Hematopoietic multipotent progenitor cell treated with erythropoietin and hydrocortisone succinate and interleukin-3 and kit ligand, for 8 days (in vitro differentiated cells): ENCODE measurements at places on chromosomes 16 and 17.

DNA sequence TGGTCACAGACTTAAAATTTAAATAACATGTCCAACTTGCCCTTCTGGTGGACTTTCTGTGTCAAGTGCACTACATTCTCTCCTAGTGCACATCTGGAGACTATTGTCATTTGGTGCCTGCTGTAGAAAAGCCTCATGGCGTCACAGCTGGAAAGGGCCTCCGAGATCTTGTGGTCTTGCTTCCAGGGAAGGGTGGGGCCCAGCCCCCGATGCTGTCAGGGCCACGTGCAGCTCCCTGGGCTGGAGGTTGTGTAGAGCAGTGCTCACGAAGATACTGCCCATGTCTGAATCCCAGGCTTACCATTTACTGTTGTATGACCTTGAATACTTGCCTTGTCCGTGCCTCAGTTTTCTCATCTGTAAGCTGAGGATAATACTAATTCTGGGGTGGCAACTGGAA, 6.8 kb upstream of the MPRIP start:
- peak; percentile 70 for DNase-seq

- no peak for DNase-seq
These were observed 16.4 kb upstream of the MARCHF10 start for GRCh38 chr17:62824290-62825131.

DNA sequence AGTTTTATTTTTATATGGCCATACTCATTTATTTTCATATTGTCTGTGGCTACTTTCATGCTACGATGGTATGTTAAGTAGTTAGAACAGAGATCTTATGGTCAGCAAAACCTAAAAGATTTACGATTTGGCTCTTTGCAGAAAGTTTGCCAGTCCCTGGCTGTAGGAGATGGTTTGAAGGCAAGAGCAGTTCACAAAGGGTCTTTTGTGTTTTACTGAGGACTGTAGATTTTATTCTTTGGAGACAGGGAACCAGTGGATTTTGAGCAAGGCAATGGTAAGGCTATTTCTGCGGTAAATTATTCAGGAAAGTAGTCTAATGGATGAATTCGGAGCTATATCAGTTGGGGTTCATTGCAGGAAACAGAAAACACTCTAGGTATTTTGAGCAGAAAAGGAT, 90.7 kb downstream of the WWP2 start:
- DNase-seq = no peak

GRCh38 chr16:47634727-47635126, 173.6 kb downstream of the PHKB start:
- no peak for DNase-seq

GRCh38 chr17:34275881-34276280, 5.9 kb downstream of the CCL7 start:
- no peak for DNase-seq

DNA sequence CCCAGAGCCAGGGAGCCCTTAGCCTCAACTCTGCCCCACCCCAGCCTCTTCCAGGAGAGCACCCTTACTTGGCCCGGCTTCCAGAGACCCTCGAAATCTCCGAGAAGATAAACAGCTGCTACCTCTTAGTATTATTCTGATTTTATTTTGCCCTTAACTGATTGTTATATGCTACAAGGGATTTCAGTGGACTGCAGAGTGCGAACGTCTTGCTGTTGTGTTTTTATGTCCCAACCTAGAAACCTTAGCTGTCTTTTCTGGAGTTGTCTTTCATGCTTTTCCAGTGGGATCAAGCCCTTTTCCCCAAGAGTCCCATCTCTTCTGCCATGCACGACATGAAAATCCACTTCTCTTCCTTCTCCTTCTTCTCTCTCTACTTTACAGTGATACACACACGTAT, 47.0 kb downstream of the SNX20 start:
- no peak for DNase-seq

GRCh38 chr17:7740481-7741001, 23.0 kb downstream of the DNAH2 start:
- no peak for DNase-seq

DNA sequence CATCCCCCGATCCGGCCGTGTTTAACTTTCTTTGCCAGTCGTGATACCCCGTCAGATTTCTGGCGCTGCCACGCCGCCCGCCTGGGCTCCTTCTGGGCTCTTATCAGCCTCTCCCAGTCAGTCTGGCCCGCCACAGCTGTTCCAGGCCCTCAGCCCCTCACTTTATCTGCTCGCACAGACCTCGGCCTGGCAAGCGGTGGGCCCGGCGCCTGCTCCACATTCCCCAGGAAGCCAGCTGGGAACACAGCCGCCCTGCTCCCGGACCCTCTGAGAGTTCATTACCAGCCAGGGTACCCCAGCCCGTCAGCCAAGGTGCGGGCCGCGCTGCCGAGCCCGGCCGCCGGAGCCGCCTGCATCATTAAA, 157.5 kb downstream of the ZNF423 start:
- peak; percentile 83 for DNase-seq

- no peak for DNase-seq
These were observed 71.5 kb downstream of the CRISPLD2 start for GRCh38 chr16:84891149-84891795.

GRCh38 chr16:51237207-51237606, 86.1 kb upstream of the SALL1 start:
- DNase-seq = no peak

GRCh38 chr17:61543786-61544415, 47.1 kb downstream of the NACA2 start:
- no peak for DNase-seq

DNA sequence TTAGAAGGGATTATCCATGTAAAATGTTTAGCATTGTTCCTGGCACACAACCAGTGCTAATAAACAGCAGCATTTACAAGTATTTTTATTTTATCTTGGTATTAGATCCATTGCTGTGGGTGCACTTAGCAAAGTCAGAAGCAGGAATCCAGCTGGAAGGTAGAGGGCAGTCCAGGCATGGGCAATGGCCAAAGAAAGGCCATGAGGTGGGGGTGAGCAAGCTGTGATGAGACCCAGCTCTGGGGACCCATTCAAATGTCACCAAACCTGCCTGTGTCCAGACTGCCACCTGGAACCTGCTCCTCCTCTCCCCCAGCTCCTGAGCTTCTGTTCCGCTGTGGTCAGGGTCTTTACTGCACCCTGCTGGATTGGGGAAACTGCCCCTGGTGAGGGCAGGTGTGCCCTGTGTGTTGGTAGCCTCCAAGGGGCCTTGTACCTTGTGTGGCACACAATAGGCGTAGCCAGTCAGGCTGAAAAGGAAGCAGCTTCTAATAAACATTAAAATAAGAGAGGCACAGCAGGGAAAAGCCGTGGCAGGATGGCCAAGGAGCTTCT, 118.0 kb upstream of the CRHR1 start:
- no peak for DNase-seq

- DNase-seq = no peak
These were observed 97.8 kb upstream of the CORO6 start for GRCh38 chr17:29720551-29720950.

DNA sequence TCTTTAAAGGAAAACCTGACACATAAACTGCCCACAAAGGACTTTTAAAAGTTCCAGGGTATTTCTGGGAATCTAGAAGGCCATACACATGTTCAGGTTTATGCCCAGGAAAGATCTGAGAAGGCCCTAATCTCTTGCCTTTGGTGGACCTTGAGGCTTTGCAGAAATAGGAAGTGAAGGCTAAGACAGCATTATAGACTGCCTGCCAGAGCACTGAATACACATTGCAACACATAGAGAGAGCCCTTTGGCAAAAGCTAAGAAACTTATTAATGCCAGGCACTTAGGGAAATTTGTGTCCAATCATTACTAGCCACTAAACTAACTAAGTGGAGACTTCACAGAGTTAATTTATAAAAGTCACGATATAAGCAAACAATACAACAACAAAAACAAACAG, 70.4 kb downstream of the MMD start:
- no peak for DNase-seq

- no peak for DNase-seq
These were observed 36.7 kb upstream of the CIBAR2 start for GRCh38 chr16:85148931-85149330.

- DNase-seq = no peak
These were observed 18.1 kb downstream of the SOCS3 start for GRCh38 chr17:78341559-78342448.

DNA sequence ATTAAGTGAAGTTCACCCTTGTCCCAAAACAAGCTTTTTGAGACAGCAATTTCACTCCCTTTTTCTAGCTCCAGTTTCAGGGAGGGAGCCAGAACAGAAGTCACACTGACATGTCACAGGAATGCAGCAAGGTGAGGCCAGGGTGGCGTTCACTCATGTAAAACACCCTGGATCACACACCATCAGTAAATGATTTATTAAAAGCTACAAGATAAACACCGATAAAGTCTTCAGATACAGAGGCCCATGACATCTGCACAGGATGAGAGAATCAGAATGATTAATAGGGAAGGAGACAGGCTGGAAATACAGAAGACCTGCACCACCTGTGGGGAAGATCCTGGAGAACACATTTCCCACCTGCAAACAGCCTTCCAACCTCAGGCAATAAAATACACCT, 77.5 kb upstream of the DYNLRB2 start:
- DNase-seq = no peak

DNA sequence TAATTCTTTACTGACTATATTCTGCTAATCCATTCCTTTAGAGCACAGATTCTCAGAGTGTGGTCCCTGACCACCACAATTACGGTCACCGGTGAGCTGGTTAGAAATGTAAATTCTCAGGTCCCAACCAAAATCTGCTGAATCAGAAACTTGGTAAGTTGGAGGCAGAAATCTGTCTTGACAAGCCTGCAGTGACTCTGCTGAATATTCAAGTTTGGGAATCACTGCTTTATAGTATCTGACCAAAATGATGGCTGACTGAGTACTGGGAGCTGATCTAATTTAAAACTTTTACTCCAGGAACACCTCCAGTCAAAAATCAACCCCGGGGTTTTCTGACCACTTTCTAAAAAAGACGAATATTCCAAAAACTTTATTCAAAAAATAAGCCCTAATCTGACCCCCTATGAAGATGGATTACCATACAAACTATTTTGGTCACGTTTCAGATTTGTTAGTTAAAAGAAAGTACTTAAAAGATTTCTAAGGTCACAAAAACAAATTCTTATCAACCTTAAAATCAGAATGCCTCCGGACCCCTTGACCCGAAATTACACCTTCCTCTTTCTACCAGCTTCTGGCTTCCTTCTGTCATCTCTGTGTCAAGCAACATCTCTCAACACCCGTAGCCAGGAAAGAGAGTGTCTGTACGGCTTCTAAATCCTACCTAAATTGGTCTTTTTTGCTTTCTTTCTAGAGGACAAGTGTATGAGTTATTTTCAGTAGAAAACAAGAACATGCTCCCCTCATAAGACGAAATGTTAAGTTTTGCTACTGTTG, 38.6 kb downstream of the CREBBP start:
- no peak for DNase-seq

GRCh38 chr17:79464318-79465010, 146.4 kb downstream of the RBFOX3 start:
- DNase-seq = no peak

DNA sequence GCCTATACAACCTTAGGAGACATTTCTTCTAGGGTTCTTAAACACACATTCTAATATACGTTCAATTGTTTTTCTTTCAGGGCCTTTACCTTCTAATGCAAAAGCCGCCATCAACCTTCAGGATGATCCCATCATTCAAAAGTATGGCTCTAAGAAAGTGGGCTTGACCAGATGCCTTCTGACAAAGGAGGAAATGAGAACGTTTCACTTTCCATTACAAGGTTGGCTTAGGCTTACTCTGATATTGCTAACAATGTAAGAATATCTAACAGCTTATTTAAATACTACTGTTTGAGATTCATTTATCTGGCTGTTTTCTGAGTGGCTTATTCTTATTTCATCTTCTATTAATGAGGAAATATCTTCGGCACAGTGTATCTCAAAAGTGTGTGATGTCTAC, 15.4 kb downstream of the REXO5 start:
- DNase-seq = no peak
